ENCODE measurements at places on chromosomes 5 and 9.

GRCh38 chr5:120464627-120465435 is 731 bp downstream of the PRR16 start:
- peak; percentile 79 for DNase-seq

- peak; percentile 26 for DNase-seq
These were observed 64.1 kb downstream of the BARX1 start for GRCh38 chr9:93891050-93891449.

DNA sequence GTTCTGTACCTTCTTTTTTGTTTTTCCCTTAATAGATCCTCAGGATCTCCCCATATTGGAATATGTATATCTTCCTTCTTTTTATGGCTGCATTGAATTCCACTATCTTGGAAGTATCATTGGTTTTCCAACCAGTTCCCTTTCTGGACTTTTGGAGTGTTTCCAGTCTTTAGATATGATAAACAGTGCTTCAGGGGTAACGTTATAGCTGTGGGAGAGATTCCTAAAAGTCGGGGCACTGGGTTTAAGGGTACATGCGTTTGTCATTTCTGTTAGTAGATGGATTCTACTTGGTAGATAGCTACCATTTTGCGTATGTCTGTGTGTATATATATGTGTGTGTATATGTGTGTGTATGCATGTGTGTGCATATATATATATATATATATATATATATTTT is 42.0 kb downstream of the EXOSC2 start:
- DNase-seq = no peak

GRCh38 chr9:121976751-121977150 is 116.4 kb downstream of the TTLL11 start:
- no peak for DNase-seq

DNA sequence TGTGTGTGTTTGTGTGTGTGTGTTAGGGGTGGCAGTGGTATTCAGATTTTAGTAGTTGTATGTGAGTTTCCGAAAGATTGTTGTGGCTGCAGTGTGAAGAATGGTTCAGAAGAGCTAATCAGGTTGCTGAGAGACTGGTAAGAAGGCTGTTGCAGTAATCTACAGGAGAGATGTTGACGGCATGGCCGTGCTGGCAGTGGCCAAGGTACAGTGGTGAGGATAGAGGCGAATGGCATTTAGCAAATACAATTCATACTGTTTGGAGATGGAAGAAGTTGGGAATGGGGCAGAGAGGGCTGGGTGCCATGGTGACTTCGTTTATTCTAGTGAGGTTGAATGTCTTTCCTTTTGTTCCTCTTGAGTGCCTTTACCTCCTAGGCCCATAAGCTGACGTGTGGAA is 77.5 kb upstream of the SPATA31D4 start:
- no peak for DNase-seq

DNA sequence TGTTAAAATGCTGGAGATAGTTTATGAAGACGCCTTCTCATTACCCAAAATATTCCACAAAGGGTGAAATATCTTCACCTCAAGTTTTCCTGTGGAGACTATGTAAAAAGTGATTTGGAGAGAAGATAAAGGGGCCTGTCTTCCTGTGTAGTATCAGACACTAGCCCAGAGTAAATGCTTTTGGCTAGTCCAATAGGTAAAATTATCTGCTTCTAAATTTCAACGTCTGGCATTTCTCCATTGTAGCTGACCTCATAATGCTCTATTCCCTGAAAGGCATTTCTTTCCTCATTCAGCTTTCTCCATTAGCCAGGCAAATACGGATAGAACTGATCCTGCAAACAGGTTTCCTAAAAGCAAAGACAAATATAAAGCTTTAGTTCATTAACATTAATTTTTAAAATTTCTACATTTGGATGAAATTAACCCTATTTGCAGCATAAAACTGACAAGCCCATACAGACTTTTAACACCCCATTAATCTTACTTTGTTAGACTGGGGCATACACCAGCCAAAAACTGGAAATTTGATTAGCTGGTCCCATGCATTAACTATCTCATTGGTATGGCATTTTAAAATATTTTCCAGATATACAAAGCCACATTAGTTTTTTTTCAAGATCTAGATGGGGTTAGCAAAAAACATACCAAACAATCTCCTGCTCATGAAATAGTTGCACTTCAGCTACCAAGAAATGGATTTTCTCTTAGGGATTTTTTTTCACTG is 548.8 kb downstream of the EFNA5 start:
- DNase-seq = no peak

GRCh38 chr5:158268286-158268685 is 409.3 kb upstream of the CLINT1 start:
- DNase-seq = no peak

GRCh38 chr5:85017261-85017660 is 632.6 kb upstream of the EDIL3 start:
- no peak for DNase-seq

DNA sequence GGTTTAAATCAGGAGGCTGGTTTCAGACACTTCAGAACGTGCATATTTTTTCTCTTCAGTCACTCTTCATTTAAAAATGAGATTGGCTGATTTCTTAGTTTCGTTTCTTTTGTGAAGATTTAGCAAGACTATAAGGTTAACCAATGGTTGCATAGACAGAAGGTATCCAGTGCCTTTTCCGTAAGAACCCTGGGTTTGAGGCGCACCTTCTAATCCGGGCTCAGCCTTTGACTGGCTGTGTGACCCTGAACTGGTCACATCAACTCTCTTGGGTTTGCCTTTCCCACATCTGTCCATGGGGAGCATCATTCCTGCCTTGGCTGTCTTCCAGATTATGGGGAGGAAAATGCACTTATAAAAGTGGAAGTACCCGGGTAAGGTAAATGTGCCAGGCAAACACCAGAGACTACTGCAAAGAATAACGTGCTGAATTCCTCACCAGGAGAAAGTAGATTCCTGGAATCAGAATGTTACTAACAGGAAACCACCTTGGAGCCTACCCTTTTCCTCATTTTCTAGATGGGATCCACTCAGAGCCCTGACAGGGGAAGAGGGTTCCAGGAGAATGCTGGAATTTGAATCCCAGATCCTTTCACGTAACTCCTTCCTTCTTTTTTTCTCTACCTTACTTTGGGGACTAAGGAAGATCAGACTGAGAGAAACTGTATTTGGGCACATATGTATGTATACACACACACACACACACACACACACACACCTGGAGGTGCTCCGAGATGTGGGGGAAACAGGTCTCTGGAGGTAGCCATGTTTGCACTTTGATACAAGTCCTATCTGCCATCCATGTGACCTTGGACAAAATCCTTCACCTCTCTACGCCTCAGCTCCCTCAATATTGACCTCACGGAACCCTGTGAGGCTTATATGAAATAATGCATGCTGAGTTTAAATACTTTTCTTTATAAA is 6.8 kb downstream of the HAND1 start:
- DNase-seq = no peak

GRCh38 chr5:102314328-102314727 is 18.2 kb upstream of the SLCO4C1 start:
- no peak for DNase-seq

GRCh38 chr5:160152287-160152686 is 33.0 kb upstream of the PWWP2A start:
- DNase-seq = no peak

DNA sequence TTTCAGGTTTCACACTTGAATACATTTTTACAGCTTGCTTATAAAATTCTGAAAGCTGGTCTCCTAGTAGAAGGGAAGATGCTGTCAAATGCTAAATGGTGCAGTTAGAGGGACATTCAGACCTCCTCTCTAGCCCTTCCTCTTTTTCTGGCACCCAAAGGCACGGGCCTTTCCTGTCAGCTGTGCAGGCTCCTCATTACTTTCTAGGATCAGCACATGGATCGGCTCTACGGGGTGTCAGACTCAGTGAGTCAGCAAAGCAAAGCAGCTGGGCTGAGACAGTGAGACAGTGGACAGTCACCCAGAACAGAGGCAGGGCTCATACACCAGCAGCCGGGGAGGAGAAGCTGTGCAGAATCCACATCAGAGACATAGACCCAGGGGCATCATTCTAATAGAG is 80.0 kb upstream of the TNC start:
- DNase-seq = peak; percentile 92

GRCh38 chr5:180119903-180120236 is 48.3 kb upstream of the RNF130 start:
- DNase-seq = no peak

- DNase-seq = no peak
These were observed 1.2 kb upstream of the IL33 start for GRCh38 chr9:6214434-6214833.

GRCh38 chr5:73007051-73007450 is 51.2 kb downstream of the FCHO2 start:
- no peak for DNase-seq

- DNase-seq = no peak
These were observed 71.7 kb downstream of the KCNT1 start for GRCh38 chr9:135773530-135774238.

GRCh38 chr9:10268531-10269485 is 344.0 kb downstream of the PTPRD start:
- peak; percentile 82 for DNase-seq

DNA sequence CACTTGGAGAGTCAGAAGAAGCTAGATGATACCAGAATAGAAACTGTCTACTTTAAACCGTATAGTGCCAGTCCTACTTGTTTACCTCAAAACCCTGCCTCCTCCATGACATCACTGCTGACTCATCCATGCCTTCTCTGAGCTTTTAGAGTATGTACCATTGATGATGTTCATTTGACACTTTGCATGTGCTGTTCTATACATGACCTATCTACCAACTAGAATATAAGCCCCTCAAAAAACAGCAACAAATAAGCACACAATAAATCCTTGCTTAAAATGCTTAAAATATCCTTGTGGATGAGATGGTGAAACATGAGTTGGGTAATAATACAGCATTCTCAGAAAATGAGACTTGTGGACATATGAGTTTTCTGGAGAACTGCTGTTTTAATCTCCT is 2.6 kb downstream of the CTNNAL1 start:
- DNase-seq = peak; percentile 70

DNA sequence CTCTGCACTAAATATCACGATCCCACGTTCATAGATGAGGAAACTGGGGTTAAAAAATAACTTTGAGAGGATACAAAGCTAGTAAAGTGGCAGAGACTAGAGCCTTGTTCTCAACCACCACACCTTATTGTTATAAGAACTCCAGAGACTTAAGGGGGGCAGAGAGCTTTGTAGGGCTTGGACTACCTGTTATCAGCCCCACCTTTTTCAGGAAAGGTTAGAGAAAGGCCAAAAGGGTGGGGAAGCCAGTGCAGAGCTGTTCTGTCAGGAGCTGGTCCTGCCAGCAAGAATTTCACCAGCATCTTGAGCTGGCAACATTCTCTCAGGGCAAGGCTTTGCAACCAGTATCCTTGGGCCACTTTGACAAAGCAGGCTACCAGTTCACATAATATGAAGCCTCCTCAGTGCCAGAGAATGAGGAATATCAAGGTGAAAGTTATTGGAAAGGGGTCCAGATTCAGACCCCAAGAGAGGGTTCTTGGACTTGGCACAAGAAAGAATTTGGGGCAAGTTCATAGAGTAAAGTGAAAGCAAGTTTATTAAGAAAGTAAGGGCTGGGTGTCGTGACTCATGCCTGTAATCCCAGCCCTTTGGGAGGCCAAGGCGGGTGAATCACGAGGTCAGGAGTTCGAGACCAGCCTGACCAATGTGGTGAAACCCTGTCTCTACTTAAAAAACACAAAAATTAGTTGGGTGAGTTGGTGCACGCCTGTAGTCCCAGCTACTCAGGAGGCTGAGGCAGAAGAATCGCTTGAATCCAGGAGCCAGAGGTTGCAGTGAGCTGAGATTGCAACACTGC is 66.2 kb upstream of the CLINT1 start:
- no peak for DNase-seq

- DNase-seq = no peak
These were observed 2.2 kb downstream of the RACK1 start for GRCh38 chr5:181241393-181241975.

DNA sequence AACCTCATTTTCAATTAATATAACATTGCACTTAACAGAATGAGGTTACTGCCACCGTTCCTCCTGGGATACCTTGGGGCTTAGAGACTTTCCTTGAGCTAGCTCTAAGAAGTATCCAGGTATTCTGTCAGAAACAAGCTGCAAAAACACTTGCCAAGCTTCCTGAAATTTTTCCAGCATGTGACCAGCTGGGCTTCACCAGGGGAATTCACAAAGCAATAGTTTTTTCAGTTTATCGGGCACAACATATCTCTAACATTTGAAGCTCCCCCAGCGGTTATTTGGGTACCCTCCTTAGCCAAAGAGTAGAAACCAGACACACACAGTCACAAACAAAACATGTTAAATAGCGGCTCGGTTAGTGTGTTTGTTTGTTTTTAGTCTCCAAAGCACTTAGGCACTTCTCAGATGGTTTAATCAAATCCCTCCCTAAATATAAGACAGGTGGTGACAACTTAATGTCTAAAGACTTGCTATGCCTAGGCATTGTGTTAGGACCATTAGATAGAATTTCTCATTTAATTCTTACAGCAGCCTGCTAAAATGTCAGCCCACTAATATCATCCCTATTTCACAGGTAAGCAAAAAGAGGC is 278.2 kb downstream of the GLIS3 start:
- no peak for DNase-seq

DNA sequence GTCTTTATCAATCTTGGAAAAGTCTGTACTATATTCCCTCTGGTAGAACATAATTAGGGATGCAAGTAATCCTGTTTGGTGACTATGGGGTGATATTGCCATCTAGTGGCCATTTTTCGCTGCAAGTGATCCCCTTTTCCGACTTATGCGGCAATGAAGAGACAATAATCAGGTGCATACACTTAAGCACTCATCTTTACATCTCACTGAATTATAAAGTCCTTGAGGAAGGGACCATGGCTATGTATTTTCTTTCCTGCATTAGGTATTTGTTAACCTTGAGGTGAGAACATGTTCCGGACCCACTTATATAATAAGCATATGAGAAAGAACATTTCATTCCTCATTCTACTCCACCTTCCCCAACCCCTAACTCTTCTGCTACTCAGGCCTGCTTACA is 19.6 kb upstream of the LIX1 start:
- DNase-seq = peak; percentile 78

GRCh38 chr5:143217065-143217803 is 186.3 kb downstream of the NR3C1 start:
- peak; percentile 47 for DNase-seq

GRCh38 chr9:93057042-93057702 is 1.3 kb upstream of the SUSD3 start:
- no peak for DNase-seq
